CD4-positive, alpha-beta T cell treated with Interleukin-17A for 4 hours (primary cell): ENCODE measurements at places on chromosomes 12 and 14.

DNA sequence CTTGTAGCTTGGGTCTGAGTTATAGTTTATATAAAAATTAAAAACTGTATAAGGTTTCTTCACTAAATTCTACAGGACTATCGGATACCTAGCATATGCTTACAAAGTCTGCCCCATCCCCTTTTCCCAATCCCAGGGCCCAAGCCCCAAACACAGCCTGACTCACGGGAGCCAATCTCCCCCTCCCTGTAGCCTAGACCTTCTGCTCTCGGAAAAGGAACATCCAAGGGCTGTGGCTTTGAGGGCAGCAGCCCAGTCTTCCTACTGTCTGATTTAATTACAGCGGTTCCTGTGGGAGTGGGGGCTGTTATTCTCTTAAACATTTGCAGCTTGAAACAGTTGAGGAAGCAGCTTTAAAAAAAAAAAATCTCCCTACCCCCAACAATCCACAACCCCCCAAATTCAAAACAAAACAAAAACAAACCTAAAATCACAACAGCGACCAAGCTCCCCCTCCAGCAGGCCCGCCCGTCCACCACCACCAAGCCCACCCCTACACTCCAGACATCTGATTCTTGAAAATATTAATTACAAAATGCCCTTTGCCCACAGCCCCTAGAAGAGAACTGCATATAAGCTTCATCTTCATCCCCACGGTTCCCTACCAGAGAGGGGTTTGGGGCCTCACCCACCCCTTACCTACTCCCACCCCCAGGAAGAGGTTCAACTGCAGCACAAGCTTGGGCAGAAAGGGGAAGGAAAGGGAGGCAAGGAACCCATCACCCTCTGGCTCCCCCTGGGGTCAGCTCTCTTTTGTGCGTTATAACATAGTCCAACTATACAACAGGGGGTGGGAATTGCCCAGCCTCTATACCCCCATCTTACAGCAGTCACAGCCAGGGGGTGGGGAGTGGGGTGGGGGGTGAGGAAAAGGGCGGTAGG, 1.1 kb upstream of the PRKAG1 start:
- DNase-seq, result peak; percentile 32

DNA sequence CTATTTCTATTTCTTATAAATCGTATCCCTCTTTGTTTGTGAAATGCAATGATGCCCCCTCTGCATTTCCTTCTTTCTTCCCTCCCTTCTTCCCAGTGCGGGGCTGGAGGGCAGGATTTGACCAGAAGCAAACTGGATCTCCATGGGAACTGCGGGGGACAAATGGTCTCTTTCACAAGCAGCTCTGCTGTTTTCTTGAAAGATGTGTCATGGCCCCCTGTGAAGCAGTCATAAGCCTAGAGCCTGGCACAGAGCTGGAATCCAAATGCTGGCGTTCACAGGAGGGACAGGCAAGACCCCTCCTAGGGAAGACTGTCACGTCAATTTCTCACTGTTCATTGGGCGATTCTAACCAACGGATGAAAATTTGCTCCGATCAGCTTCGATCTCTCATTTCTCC, 203.5 kb upstream of the NOS1 start:
- no peak for DNase-seq

DNA sequence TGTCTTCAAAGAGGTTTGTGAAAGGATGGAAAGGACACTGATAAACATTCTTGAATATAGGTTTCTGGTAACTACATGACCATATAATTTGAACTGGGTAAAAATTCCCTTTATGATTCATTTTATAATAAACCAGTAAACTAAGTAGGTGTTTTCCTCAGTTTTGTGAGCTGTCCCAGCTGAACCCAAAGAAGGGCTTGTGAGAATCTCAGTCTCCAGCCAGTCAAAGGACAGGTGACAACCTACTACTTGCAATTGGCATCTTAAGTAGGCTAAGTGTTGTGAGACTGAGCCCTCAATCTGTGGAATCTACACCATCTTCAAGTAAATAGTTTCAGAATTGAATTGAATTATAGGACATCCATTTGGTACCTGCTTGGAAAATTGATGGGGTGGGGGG, 75.2 kb downstream of the MYF5 start:
- DNase-seq, result no peak

GRCh38 chr12:32535288-32535999, 136.1 kb downstream of the FGD4 start:
- no peak for DNase-seq

DNA sequence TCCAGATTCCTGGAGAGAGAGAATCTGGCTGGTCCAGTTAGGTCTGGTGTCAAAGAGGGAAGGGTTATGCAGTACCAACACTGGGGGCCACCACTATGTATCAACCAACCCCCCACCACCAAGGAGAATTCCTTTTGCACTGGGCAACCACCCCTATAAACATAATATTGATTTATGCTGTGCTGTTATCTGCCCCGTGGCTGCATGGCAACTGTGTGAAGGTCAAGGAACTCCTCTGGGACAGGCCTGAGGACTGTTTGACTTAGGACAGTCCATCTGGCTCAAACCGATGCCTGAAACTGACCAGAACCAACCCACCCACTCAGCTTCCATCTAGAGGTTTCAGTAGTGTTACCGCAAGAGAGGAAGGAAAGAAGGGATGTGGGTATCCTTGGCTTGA, 20.5 kb downstream of the PLEKHH1 start:
- no peak for DNase-seq

DNA sequence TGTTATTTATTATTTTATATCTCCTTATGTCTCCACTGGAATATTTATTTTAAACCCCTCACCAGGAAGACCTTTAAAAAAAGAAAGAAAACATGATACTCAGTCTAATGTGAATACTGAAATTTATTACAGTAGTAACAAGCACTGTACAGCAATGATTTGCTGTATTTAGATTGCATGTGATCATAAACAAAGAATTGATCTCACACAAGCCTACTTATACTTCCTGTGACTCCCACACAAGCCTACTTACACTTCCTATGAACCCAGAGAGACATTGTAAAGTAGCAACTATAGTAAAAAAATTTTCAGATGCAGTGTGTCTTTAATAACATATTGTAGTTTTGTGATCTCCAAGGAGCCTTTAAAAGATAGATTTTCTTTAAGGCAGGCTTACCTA, 142.7 kb upstream of the SYT1 start:
- no peak for DNase-seq

- no peak for DNase-seq
These were observed 40.4 kb downstream of the KICS2 start for GRCh38 chr12:64181430-64182291.

DNA sequence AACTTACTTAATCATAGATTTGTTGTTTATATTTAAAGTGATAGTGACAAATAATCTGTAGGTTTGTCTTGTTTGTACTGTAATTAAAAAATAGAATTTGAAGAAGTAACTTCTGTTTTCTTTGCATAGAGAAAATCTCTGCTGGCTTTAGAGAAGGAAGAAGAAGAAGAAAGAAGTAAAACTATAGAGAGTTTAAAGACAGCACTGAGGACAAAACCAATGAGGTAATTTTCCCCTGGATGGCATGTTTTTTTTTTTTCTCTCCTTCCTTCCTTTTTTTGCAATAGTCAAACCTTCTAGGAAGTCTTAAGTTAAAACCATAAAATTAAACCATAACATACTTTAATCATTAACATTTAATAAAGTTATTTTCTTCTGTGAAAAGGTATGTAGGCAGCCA, 131.9 kb downstream of the DAAM1 start:
- no peak for DNase-seq

DNA sequence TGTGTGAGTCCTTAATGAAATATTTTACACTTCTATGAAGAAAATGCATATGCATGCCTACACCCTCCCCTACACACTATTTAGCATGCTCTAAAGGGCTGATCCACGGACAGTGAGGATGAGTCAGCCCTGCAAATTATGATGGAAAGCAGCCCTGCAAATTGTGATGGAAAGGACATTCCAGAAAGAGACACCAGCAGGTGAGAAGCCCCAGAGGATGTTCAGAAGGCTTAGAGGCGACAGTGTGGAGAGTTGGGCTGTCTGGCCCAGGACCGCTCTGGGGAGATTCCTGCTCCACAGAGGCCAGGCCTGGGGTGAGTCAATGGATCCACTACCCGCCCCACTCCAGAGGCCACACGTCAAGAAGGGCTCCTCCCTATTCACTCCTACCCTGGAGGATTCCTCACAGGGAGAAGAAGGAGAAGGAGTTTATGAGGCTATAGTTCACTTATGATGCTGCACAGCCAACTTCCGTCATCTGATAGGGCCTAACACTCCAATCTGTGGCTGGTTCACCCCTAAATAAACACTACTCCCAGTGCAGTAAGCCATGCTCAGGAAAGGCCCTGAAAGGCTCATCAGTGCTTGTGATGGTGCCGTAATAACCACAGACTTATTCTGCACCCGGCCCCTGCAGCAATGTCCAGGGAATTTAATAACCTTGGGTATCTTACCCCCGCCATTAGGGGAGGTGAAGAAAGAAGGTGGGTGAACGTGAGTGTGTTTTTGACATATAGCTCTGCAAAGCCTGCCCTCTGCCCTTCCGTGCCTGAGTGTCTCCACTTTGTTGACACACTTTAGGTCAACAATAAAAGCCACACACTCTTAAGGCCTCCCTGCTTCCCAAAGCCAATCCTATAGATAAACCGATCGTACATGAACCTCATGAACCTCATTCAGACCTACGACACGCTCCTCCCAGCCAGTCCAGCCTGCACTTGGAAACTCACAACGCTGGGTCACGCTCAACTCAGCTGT, 46.4 kb downstream of the CLMN start:
- no peak for DNase-seq

GRCh38 chr14:99819514-99819913, 26.3 kb downstream of the EML1 start:
- peak; percentile 15 for DNase-seq

DNA sequence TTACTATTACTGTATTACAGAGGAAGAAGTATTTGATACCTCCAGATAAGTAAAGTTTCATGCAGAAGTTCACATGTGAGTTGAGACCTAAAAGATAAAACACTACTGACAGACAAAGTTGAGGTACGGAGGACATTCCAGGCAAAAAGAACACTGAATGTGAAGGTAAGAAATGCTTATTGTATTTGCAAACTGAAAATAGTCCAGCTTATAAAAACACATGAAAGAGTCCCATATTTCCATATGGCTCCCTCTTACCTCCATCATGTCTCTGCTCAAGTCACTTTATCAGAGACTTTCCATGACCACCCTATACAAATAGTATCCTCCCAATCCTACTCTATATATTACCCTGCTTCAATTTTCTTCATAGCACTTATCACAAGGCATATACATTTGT, 35.8 kb downstream of the SENP1 start:
- no peak for DNase-seq
